ENCODE measurements at places on chromosomes 2 and 18.

- no peak for DNase-seq
These were observed 291.1 kb upstream of the CDH7 start for GRCh38 chr18:65459741-65460140.

DNA sequence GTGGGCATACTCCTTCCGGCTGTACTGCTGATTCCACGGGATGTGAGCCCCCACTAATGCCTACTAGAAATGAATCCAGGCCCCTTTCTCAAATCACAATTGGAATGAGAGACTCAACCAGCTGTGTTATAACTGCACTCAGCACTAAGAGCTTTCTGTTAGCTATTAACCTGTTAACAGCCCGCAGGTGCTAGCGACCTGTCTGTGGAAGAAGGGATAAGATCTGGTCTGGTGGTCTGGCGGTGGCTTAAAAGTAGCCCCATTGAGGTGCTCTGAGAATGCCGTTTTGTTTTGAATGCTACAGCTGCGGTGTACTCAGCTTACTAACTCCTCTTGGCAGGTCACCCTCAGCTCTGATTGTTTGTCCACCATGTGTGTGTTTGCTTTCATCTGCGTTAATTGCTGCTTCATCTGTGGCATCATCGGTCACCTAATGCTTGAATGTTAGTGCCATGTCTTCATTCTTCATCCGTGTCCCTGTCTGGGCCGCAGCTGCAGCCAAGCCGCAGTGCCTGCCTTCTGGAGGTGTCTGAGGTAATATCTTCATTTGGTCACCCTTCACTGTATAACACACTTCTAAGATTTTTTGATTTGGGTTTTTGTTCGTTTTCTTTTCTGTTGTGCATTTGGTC lies 16.3 kb downstream of the RAB12 start:
- no peak for DNase-seq

DNA sequence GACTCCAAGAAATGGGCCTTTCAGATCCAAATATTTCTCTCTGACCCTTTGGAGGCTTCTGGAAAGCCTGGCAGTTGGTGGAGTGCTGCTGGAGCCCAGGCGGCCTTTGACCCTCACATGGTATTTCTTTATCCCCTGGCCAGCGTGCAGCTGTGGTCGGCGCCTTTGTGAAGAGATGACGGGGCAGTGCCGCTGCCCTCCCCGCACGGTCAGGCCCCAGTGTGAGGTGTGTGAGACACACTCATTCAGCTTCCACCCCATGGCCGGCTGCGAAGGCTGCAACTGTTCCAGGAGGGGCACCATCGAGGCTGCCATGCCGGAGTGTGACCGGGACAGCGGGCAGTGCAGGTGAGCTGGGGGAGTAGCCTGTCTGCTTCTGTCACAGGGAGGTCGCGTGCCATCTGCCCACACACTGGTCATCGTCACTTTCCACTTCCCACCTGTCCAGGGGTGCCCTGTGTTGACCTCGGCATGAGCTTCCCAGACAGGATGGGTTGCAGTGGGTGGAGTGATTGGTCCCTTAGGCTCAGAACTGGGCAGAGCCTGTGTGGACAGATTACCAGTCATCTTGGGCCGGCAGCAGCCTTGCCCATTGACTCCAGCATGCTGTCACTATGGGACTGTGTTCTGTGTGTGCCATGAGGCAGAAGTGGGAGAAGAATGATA lies 158.2 kb downstream of the LAMA3 start:
- DNase-seq: no peak

GRCh38 chr2:136378712-136379595 lies 261.0 kb upstream of the CXCR4 start:
- peak; percentile 59 for DNase-seq

- DNase-seq: no peak
These were observed 3.0 kb upstream of the STK17B start for GRCh38 chr2:196174404-196174803.

- DNase-seq: no peak
These were observed 10.7 kb upstream of the GALNT3 start for GRCh38 chr2:165804719-165805118.

- peak; percentile 69 for DNase-seq
These were observed 61.6 kb upstream of the SLC38A11 start for GRCh38 chr2:165016772-165017411.

GRCh38 chr2:13414897-13415296 lies 698.2 kb downstream of the TRIB2 start:
- no peak for DNase-seq

DNA sequence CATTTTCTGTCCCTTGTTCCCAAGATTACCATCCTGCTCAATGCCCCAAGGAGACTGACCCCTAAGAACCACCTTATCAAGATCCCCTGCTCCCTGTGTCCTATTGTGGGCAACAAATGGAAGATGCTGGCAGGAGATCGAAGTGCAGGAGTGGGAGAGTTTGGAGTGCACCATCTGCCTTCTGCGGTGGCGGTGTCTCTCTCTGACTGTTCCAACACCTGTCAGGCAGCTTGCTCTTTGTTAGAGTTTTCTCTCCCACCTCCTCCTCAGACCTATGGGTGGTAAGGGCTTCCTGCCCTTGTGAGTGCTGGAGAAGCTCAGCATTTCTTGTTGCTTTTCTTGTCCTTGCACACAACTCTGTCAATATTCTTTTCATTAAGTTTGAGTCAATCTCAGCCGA lies 64.1 kb upstream of the SPHKAP start:
- DNase-seq: no peak

- no peak for DNase-seq
These were observed 38.9 kb downstream of the KLF7 start for GRCh38 chr2:207126724-207127308.

- no peak for DNase-seq
These were observed 158.0 kb downstream of the AGPS start for GRCh38 chr2:177550264-177551200.

DNA sequence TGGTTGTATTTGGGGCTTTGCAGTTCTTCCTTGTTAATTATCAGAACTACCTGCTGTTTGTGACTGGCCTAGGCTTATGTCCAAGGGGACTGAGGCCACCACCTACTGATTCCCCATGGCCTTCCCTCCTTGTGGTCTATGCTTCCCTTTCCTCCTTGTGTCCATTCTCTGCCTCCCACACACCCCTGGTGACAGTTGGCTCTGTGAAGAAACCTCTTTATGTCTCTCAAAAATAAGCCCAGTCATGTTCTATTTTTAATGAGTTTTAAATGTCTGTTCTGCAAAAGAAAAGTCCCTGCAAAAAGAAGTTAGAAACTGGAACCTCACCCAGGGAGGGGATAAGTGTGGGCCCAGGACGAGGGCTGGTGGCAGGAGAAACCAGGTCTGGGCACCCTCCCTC lies 105.0 kb downstream of the SMC6 start:
- DNase-seq: no peak

DNA sequence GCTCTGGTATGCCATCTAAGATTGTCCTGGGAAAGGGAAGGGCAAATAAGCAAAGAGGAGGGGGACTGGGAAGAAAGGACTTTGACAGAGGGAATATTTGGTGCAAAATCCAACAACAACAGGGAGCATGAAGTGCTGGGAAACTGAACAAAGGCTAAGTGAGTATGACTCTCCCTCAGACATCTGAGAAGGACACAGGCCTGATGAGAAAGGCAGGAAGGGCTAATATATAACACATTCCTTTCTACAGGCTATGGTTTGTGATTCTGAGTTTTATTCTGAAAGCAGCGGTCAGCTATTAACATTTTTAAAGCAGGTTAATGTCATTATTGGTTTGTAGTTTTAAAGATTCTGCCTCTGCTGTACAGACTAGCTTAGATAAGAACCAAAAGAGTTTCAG lies 1579.5 kb downstream of the LRP1B start:
- no peak for DNase-seq

DNA sequence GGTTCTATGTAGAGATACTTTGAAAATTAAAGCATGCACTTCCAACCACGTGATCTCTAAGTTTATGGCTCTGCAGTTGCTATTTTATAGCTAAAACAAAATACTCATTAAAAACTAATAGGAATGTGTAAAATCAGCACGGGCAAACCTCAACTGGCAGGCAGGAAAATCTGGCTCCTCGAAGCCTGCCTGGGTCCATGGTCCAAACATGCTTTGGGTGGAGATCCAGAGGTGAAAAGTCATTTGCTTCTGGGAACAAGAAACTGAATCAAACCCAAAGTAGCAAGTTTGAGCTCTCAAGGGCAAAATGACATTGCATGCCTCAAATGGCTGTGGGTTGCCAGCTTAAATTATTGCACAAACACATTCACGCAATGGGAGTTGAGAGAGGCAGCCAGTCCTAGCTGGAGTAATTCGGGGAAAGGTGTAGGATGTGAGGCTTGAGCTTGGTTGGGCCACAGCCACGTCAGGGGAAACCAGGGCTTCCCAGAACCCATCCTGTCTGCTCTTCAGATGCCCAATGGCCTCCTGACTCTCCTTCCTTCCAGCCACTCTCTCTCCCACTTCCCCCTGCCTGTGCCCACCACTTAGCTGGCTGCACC lies 75.2 kb upstream of the LCLAT1 start:
- DNase-seq: no peak

- peak; percentile 90 for DNase-seq
These were observed 30.8 kb upstream of the ZNF396 start for GRCh38 chr18:35407871-35408481.

DNA sequence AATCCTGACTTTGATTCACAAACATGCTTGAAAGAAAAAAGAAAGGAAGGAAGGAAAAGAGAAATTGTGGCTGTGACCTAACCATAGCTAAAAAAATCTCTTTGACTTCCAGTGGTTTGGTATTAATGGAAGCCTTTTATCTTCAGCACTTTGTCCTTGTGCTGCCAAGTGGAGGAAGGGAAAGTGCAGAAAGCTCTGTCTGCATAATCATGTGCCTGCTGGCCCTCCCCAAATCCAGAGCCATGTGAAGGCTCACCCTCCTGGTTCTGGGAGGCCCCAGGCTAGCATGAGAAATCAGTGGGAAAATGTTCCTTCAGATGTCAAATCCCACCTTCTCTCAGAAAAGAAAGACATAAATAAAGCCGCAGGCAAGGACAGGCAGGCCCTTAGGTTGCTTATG lies 48.3 kb upstream of the BMPR2 start:
- DNase-seq: no peak

DNA sequence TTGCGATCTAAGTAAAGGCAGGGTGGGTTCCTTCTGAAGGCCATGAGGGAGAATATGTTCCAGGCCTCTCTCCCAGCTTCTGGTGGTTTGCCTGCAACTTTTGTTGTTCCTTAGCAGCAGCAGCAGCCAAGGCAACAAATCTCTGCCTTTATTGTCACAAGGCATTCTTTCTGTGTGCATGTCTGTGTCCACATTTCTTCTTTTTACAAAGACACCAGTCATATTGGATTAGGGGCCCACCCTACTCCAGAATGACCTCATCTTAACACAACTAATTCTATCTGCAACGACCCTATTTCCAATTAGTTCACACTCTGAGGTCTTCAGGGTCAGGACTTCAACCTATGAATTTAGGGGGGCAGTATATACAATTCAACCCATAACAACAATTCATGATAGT lies 587.5 kb downstream of the XIRP2 start:
- no peak for DNase-seq

DNA sequence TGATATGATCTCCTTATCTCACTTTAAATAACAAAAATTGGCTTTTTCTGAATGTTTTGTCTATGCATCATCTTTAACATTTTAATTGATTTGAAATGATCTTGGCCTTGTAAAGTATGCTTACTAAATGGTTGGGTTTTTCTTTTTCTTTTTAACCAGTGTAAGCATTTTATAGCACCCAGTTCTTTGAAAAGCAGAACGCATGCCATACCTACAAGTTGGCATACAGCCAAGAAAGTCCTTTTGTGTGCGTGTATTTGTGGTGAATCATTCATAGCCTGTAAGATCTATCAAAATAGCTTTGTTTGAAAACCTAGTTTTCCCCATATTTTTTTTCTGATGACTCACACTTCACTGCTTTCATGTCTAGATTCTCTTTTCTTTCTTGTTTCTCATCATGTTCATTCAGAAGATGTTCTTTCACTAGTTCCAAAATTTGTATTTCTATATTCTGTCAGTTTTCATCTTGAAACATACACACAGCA lies 4.1 kb upstream of the VRK2 start:
- DNase-seq: peak; percentile 61

GRCh38 chr2:141027221-141027620 lies 1103.6 kb downstream of the LRP1B start:
- DNase-seq: no peak

DNA sequence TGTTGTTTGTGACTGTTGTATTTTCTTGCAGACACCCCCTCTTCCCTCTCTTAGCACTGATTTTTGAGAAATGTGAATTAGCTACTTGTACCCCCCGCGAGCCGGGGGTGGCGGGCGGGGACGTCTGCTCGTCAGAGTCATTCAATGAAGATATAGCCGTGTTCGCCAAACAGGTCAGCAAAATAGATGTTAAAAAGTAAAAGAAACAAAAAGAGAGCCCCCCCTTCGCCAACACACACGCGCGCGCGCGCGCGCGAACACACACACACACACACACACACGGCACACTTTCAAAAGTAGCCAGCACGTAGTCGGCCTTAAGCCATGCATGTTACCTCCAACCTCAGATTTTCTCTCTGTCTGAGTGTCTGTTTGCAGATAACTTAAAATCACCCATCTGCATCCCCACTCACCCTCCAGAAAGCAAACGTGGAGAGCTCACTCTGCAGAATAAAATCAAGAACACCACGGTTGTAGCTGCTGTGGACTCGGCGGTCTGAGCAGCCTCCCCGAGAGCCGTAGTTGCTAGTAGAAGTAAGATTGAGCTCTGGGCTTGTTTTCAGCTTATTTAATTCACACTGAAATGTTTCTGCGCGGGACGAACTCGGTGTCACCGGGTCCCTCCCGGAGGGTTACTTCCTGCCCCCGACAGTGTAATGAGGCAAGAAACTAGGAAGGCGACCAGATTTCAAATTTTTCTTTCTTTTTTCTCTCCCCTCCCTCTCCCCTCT lies 5.1 kb downstream of the MEIS1 start:
- no peak for DNase-seq

GRCh38 chr2:175976391-175977157 lies 25.5 kb downstream of the LNPK start:
- DNase-seq: no peak

DNA sequence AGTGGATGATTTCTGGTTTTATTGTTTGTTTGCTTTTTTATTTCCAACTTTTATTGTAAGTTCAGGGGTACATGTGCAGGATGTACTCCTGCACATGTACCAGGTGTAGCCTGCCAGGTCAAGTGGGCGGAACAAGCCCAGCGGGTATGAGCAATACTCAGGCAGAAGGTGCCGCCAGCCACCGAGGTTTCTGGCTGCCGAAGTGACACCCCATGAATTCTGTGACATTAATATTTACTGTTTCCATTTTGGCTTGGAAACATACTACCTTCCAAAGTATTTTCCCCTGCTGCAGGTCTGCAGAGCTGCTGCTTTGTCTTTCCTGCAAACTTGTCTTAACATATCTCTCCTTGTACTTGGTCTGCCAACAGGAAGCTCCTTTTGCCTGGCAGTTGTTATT lies 78.5 kb downstream of the PTPN4 start:
- DNase-seq: no peak
